ENCODE measurements at places on chromosomes 16 and 17.

DNA sequence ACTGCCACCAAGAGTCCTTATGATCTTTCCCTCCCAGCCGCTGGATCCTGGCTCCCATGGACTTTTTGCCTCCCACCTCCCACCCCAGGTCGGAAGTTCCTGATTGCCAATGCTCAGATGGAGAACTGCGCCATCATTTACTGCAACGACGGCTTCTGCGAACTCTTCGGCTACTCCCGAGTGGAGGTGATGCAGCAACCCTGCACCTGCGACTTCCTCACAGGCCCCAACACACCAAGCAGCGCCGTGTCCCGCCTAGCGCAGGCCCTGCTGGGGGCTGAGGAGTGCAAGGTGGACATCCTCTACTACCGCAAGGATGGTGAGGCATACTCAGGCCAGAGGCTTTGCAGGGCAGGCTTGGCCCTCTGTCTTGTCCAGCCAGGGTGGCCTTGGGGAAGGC is 893 bp downstream of the KCNH6 start:
- DNase-seq = no peak

DNA sequence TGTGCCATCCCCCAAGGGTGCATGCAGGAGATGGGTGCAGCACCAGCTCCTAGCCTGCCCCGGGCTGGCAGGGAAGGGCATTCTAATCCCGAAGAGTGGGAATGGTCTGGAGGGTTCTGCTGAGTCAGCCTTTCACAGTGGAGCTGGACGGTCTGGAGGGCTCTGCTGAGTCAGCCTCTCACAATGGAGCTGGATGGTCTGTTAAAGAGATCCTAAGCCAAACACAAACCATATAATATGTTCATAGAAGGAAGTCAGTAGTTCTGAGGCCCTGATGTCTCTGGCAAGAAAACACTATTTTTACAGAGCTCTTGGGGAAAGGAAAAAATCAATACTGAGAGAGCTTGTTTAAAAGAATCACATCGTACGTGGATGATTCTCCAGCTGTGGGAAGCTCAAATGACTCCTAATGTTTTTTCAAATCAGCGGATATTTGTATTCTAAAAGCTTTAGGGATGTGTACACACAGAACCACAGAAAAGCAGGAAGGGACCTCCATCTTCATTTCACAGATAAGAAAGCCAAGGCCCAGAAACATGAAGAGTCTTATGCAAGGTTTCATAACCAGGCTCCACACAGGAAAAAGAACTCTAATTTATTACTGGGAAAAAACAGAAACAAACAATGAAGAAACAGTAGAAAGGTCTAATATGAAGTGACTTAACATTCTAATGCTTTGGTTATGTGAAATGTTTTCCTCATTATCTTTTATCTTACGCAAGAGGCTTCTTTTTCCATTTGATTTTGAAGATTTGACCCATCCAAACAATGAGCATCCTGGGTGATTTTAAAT is 176.3 kb downstream of the VPS53 start:
- no peak for DNase-seq

DNA sequence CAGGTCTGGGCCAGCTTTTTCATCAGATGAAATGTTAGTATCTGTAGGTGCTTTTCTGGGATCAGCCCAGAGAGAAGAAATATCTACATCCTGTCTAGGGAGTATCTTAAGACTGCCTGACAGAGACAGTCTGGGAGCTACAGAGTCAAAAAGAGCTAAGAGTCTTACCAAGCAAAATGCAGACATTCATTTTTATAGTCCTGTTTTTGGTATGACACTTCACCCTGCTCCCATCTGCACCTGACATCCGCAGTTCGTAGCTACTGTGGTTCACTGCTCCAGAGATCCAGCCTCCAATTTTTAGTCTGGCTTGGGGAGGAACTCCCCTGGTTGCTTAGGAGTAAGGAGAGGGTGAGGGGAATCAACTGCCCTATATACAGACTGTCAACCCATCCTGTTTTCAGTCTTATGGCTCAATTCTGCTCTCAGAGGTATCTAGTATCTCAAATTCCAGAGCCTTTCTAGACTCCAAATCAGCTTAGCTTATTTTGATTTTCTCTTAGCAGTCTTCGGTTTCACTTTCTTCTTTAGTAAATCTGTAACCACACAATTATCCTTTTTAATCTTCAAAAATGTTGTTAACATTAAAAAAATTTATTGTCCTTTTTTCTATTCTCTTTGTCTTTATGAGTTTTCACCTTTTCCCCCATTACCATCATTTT is 97.8 kb downstream of the TMEM100 start:
- no peak for DNase-seq

DNA sequence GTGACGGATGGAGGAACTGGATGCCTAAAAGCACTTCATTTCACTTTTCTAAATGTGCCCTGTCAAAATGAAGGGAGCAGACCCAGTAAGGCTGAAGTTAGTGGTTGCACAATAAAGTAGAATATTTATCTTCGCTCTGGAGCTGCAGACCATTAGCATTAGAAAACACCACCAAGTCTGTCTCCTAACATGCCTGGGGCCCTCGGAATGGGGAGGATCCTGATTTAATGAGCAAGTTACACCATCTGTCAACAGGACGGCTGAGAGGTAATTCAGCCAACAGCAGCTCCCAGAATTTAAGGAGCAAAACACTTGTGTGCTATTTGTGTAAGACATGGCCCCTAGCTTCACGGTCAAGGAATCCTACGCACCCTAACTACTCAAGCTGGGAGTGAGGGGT is 22.3 kb downstream of the CA10 start:
- no peak for DNase-seq

GRCh38 chr16:2702871-2703745 is 16.9 kb downstream of the PRSS27 start:
- no peak for DNase-seq

DNA sequence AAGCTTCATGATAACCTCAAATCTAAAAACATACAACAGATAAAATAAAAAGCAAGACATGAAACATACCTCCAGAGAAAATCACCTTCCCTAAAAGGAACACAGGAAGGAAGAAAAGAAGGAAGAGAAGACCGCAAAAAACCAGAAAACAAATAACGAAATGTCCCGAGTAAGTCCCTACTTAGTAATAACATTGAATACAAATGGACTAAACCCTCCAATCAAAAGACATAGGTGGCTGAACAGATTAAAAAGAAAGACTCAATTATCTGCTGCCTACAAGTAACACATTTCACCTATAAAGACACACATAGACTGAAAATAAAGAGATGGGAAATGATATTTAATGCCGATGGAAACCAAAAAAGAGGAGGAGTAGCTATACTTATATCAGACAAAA is 6.2 kb downstream of the FBXO39 start:
- DNase-seq = no peak

DNA sequence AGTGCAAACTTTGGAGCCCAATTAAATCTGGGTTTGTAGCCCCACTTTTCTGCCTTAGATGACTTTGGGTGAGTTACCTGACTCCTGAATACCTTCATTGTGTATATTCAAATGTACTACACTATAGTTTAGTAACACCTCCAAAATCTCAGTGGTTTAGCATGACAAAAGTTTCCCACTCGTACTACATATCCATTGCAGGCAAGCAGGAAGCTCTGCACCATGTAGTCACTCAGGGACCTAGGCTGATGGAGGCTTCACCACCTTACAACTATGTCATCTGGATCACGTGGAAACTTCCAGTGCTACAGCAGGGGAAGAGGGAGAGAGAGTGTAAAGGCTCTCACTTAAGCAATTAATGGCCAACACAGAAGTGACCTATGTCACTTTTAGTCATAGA is 14.2 kb downstream of the ANKFN1 start:
- no peak for DNase-seq
